Activated CD8-positive, alpha-beta memory T cell treated with anti-CD3 and anti-CD28 coated beads for 24 hours (primary cell): ENCODE measurements at places on chromosomes 13 and 19.

GRCh38 chr19:56348289-56348877, 33.7 kb upstream of the ZSCAN5A start:
- no peak for DNase-seq

DNA sequence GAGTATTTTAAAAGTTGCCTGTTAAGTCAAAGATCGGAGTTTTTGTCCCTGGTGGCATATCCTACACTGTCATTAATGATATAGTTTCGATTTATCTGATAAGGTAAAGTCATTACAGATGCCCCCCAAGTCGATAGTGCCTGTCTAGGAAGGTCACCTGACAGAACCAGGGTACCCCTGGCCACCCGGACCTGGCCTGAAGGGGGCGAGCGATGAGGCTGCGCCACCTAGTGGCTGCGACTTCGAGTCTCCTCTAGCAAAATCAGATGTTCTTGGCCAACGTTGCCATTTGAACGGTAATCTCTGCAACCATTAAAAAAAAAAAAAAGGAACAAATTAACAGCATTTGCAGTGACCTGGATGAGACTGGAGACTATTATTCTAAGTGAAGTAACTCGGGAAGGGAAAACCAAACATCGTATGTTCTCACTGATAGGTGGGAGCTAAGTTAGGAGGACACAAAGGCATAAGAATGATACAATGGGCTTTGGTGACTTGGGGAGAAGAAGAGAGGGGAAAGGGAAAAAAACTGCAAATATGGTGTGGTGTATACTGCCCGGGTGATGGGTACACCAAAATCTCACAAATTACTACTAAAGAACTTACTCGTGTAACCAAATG, 565.1 kb downstream of the LIG4 start:
- peak; percentile 60 for DNase-seq

- no peak for DNase-seq
Measured at GRCh38 chr13:28679628-28680027, 20.7 kb downstream of the POMP start.

- no peak for DNase-seq
Measured at GRCh38 chr19:13010038-13010991, 15.0 kb downstream of the NFIX start.

GRCh38 chr19:43575955-43576878, 616 bp downstream of the PINLYP start:
- peak; percentile 63 for DNase-seq

GRCh38 chr13:45542878-45543277, 72.7 kb downstream of the ERICH6B start:
- DNase-seq = no peak

- no peak for DNase-seq
Measured at GRCh38 chr13:60261432-60262351, 98.0 kb upstream of the DIAPH3 start.

GRCh38 chr19:27860309-27860934, 1352.5 kb downstream of the UQCRFS1 start:
- DNase-seq = no peak

DNA sequence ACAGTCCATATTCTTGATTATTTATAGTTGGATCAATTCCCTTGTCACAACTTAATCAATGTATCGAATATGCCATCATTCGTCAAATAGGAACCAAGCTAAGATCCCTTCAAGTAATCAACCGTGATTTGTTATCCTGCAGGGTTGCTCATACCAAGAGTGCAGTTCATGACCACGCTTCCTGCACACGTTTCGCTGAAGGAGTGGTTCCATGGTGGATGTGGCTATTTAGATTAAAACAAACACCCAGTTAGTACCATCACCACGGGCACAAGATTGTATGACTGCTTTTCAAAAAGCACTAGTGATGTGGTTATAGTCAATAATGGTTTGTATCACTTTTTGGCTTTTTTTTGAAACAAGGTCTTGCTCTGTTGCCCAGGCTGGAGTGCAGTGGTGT, 41.1 kb upstream of the CCNE1 start:
- DNase-seq = no peak

DNA sequence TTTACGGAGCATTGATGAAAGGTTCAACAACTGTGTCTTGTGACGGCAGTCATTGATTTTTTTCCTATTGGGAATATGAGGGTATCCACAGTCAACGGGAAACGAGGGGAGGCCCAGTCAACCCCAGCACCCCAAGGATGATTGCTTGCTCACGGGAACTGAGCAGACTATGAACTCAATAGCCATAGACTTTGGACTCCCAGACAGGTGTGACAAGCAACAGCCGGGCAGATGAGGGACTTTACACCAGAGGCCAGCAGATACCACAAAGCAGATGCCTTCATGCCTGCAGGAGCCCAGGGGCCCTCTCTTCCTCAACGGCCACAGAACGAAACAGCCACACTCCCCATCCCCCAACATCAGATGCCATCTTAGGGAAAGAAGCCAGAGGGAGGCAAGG, 80.3 kb upstream of the FLT1 start:
- DNase-seq = no peak

GRCh38 chr13:90974249-90974975, 373.1 kb upstream of the MIR17HG start:
- no peak for DNase-seq

DNA sequence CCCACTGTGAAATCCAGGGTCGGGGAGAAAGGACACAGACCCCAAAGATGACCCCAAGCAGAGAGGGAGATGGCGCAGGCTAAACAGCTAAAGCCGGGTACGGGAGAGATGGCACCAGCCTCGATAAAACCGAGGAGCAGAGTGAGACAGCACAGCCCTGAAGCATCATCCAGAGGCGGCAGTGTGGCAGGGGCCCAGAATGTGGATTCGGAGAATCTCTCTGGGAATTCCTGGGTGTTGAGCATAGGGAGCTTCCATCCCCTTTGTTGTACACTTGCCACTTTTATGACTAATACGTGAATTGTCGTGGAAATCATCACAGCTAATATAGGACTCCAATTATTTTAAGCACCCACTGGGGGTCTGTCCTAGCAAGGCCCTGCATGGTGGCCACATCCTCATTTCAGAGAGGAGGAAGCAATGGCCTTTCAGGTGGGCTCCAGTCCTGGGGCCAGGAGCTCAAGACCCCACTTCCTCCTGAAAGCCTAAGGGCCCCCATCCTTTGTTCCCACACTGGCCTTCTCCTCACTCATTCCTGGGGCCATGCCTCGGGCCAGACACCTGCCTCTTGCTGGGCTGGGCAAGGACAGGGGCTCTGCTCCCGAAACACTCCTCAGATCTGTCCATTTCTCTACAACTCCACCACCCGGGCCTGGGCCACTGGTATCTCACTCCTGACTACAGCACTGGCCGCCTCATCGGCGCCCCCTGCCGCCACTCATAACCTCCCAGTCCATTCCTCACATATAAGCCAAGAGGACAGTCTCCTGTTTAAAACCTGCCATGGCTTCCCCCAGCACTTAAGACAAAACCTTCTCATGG, 29.3 kb upstream of the ATP1A3 start:
- DNase-seq = no peak

DNA sequence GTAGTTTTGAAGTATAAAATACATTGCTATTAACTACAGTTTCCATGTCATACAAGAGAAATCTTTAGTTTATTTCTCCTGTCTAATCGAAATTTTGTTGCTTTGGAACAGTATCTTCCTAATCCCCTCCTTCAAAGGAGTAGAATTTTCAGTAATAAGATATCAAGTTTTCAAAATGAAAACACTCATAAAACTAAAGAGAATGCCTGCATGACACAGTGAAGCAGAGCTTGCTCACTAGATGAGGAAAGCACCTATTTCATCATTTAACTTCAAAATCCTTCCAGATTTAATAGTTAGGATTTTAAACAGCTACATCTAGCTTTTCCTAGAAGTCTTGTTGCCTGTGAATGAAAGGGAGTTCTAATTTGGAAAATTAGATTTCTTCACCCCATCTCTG, 80.8 kb downstream of the TNFSF11 start:
- no peak for DNase-seq

GRCh38 chr13:89982407-89983095, 1364.9 kb upstream of the MIR17HG start:
- no peak for DNase-seq

GRCh38 chr13:32852526-32852925, 163.7 kb upstream of the KL start:
- DNase-seq = no peak

- peak; percentile 76 for DNase-seq
Measured at GRCh38 chr19:11446652-11447301, 11.3 kb downstream of the PRKCSH start.

DNA sequence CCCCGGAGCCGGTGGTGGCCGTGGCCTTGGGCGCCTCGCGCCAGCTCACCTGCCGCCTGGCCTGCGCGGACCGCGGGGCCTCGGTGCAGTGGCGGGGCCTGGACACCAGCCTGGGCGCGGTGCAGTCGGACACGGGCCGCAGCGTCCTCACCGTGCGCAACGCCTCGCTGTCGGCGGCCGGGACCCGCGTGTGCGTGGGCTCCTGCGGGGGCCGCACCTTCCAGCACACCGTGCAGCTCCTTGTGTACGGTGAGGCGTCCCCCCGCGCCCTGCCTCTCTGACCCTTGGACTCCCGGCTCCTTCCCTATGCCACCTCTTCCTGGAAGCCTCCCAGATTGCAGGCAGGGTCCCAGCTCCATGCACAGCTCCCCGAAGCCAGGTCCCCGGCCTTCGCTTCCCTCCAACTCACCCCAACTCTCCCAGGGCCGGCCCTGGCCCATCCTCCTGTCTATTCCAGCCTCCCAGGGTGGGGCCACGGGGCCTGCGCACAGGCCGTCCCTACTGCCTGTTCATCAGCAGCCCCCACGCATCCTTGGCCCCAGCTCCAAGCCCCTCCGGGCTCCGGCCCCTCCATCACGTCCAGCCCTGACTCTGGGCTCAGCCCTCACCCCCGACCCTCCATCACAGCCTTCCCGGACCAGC, 1.7 kb downstream of the MADCAM1 start:
- no peak for DNase-seq

DNA sequence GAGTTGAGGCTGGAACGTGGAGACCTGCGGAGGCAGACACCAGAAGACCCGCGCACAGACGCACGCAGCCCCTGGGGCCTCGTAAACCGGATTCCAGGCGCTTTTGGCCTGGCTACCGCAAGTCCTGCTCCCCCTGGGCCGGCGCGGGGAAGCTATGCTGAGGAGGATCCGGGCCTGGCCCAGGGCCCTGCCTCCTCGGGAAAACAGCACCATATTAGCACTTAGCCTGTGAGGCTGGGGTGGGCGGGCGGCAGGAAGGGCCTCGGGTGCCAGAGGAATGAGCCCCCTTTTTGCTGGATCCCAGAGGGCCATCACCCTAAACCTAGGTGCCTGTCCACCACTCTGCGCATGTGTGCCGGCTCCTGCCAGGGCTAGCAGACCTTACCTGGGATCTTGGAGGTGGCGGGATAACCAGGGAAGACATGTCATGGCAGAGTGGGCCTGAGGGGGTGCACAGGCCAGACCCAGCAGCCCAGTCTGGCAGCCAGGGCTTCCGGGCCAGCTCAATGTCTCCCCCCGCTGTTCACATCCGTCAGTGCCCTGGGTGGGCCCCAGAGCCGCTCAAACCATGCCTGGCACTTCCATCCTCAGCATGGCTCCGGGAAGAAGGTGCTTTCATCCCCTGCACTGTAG, 7.3 kb downstream of the ELOF1 start:
- DNase-seq = no peak

- peak; percentile 30 for DNase-seq
Measured at GRCh38 chr13:30872276-30872594, 33.8 kb upstream of the MEDAG start.

DNA sequence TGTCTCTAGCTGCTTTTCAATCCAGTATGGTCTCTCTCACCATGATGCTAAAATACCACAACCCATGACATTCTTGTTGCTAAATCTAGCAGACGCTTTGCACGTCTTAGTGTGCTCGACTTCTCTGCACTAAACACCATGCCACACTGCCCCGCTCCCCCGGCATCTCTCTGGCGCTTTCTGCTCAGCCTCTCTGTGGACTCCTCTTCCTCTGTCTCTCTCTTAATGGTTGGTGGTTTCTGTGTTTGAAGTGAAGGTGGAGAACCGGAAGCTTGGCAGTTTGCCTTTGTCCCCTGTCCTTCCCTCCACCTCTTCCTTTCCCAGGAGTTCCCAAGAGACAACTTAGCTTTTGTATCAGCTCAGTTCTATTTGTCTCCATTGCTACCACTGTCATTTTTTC, 8.8 kb downstream of the ERCC5 start:
- DNase-seq = no peak

GRCh38 chr13:44116562-44117332, 237.0 kb downstream of the LACC1 start:
- DNase-seq = no peak

DNA sequence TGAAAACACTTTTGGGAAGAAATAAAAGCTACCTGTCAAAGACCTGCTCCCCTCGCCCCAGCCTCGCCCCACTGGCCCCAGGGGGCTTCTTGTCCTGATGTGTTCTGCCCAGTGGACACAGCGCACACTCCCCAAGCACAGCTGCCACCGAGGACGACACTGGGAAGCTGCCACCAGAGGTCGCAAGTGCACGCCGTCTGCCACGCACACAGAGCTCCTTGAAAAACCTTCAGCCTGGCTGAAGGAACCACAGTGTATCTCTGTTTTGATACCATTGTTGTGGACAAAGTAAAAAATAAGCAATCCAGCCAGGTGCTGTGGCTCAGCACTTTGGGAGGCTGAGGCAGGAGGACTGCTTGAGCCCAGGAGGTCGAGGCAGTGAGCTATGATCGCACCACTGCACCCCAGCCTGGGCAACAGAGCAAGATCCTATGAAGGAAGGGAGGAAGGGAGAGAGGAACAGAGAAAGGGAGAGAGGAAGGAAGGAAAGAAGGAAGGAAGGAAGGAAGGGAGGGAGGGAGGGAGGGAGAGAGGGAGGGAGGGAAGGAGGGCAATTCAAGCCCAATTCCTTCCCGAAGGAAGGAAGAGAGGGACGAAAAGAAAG, 57.3 kb downstream of the CEBPG start:
- DNase-seq = peak; percentile 81

DNA sequence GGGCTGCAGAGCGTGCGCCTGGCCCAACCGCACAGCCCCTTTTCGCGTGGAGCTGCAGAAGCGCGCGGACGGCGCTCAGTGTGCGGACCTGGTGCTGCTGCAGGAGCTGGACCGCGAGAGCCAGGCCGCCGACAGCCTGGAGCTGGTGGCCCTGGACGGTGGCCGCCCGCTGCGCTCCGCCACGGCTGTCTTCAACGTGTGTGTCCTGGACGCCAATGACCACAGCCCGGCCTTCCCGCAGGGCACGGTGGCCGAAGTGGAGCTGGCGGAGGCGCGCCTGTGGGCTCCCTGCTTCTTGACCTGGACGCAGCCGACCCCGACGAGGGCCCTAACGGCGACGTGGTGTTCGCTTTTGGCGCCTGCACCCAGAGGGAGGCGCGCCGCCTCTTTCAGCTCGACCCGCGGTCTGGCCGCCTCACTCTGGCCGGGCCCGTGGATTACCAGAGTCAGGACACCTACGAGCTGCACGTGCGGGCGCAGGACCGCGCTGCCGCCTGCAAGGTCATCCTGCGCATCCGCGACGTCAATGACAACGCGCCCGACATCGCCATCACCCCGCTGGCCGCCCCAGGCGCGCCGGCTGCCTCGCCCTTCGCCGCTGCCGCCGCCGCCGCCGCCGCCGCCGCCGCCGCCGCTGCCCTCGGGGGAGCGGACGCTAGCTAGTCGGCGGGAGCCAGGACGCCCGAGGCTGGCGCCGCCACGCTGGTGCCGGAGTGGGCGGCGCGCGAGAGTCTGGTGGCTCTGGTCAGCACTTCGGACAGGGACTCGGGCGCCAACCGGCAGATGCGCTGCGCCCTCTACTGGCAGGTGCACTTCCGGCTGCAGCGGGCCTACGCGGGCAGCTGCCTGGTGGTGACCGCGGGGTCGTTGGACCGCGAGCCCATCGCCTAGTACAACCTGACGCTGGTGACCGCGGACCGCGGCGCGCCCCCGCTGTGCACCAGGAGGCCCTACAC, 172.2 kb downstream of the OLFM4 start:
- no peak for DNase-seq
